ENCODE measurements at places on chromosomes 1 and 21.

GRCh38 chr1:54989968-54990810, 8.5 kb upstream of the BSND start:
- no peak for DNase-seq

GRCh38 chr1:63758791-63759190, 15.0 kb upstream of the ROR1 start:
- no peak for DNase-seq

DNA sequence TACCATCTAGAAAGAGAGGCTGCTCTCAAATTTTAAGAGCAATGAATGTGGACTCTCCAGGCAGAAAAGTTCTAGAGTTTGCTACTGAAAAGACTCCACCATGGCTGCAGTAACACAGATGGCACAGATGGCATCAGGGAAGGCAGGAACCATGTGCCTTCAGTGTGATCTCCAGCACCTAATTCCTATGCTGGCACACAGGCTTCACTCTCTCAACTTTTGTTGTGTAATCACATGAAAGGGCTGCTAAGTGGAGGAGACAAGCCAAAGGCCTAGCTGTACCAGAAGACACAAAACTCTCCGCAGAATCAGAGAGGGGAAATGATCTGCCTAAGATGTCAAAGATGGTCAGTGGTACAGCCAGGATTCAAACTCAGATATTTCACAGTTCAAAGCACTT, 31.1 kb downstream of the ERI3 start:
- DNase-seq: no peak

- DNase-seq: no peak
Observed at GRCh38 chr1:110214454-110215404, 4.6 kb downstream of the KCNC4 start.

DNA sequence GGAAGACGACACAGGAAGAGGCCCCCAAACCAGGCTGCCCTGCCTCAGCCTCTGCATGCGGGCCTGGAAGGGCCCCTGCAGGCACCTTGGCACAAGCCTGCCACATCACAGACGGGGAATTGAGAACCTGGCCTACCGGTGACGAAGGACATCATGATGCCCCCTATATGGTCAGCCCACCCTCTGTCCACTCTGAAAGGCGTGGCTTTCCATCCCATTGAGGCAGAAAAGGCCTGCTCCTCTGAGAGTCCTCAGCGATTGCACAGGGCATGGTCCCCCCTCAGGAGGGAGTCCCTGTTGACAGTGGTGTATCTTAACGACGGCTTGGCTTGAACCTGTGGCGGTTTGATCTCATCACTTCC, 11.4 kb downstream of the KRTAP10-1 start:
- no peak for DNase-seq

GRCh38 chr1:20250340-20250989, 40.2 kb upstream of the VWA5B1 start:
- peak; percentile 39 for DNase-seq

DNA sequence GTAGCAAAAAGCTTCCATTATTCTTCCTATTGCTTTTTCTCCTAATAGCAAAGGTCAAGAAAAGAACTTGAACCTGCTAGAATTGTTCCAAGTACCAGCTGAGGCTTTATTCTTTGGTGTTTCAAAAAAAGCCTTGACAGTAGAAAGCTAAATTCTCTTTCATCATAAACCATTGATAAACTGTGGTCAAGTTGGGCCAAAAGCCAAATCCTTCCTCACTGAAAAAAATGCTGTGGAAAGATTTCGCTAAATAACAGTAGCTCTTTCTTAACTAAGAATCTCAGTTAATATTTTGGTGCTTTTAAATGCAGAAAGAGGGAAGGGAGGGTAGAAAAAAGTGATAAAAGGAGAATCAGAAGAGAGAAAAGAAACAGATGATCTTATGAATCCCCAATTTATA, 14.0 kb upstream of the JAM2 start:
- no peak for DNase-seq

DNA sequence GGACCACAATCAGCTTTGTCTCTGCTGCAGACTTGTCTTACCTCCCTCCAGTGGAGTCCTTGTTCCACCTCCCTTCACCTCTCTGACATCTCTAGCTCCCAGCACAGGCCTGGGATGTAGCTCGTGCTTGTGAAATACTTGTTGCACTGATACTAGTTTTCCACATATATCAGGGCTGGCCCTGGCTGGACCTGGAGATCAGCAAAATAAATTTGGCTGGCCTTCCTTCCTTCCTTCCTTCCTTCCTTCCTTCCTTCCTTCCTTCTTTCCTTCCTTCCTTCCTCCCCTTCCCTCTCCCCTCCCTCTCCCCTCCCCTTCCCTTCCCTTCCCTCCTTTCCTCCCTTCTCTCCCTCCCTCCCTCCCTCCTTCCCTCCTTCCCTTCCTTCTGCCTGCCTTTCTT, 196.5 kb downstream of the HIVEP3 start:
- DNase-seq: no peak

DNA sequence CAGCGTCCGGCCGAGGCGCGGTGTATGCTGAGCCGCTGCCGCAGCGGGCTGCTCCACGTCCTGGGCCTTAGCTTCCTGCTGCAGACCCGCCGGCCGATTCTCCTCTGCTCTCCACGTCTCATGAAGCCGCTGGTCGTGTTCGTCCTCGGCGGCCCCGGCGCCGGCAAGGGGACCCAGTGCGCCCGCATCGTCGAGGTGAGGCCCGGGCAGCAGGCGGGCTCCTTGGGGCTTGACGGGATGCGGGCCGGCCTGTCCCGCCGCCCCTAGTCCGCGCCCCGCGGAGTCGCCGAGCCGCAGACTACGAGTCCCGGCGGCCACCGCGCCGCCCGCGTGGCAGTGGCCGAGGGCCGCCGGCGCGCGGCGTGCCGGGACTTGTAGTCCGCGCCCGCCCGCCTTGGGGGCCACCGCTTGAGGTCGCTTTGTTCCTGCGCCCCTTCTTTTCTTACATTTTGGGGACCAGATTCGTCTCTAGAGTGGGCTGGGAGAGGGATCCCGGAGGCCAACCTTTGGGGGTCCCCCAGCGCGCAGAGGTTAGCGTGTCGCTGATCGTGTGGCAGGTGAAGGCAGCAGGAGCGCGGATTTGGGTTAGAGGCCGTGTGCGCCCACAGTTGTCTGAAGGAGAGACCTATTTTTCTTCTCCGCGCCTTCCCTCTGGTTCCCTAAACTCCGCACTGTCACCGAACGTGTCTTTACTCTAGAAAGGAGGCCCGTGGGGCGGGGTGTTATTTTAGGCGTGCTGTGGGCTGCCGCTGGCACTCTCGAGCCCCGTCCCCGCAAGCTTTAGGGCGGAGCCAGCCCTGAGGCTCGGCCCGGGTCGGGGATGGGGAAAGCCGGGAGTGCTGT, 553 bp downstream of the CMPK1 start:
- DNase-seq: no peak

- DNase-seq: no peak
Observed at GRCh38 chr1:47840393-47841190, 156.6 kb downstream of the TRABD2B start.

Measured in epithelial cell of prostate (primary cell).